ENCODE measurements at places on chromosomes 12 and 14.

DNA sequence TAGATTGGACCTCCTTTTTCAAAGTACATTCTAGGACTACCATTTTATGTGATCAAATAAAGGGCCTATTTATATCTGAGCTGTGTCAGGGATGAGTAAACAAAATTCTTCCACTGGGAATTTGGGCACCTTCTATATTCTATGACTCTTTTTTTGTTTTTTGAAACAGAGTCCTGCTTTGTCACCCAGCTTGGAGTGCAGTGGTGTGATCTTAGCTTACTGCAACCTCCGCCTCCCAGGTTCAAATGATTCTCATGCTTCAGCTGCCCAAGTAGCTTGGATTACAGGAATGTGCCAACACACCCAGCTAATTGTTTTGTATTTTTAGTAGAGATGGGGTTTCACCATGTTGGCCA is 64.8 kb downstream of the DRAM1 start:
- no peak for DNase-seq

DNA sequence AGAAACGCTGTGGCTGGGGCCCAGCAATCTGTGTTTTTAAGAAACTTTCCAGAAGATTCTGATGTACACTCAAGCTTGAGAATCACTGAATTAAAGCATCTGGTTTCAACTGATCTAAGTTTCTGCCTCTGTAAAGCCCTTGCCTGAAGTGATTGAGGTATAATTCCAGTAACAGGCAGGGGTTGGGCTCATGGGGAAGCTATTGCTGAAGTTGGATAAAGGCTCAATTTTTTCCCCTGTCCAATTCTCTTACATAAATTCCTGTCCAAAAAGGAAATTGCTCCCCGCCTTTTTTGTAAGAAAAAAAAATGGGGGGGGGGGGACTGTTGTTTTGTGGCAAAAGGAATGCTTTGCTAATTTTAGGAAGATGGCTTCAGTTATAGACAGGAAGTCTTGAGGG is 337.4 kb downstream of the NUAK1 start:
- DNase-seq, result no peak

DNA sequence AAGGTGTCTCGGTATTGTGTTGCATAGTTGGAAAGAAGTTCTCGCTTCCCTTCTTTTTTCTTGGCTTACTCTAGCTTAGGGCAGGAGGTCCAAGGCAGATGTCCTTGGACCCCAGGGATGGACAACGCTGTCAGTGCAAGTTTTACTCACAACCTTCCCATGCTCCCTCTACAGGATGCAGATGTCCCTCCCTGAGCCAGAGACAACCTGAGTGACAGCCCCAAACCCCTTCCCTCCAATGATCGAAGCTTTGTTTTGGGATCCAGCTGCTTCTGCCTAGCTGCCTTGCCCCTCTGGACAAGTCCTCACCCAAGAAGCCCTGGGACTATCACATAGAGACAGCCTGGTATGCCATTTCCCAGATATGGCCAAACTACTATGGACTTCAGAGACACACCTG is 112.0 kb upstream of the RAP1B start:
- no peak for DNase-seq

- no peak for DNase-seq
These were observed 298.5 kb downstream of the ERC1 start for GRCh38 chr12:1289371-1290155.

GRCh38 chr14:82536566-82536965 is 1002.9 kb upstream of the SEL1L start:
- DNase-seq, result no peak

GRCh38 chr14:85530626-85531025 is 682 bp downstream of the FLRT2 start:
- no peak for DNase-seq
